ENCODE measurements at places on chromosomes 2 and 18.

DNA sequence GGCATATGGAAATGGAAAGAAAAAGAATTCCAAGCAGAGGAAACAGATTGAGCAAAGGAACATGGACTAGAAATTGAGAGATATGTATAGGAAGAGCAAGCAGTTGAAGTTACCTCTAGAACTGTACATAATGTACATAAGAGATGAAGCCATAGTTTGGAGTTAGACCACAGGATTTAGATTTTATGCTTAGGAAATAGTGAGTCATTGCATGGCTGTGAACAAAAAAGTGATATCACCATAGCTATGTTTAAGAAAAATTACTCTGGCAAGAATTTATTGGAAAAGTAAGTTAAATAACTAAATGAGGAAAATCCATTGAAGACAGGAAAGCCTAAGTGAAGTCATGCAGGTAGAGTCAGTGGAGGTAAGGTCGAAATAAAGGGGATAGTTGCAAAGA lies 99.4 kb upstream of the GALNT5 start:
- DNase-seq, result no peak

- no peak for DNase-seq
Observed at GRCh38 chr2:202014318-202014717, 19.3 kb upstream of the FZD7 start.

DNA sequence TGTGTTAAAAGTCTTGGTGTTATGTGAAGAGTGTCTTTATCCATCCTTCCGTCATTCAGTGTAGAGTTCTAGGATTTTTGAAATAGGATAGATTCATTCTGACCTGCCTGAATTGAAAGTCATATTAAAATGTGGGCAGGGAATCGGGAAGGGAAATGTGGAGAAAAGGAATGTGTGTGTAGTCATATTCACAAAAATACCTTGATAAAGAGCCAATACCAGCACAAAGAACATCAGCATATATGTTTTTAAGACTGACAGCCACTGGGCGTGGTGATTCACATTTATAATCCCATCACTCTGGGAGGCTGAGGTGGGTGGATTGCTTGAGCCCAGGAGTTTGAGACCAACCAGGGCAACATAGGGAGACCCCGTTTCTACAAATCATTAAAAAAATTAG lies 188.1 kb downstream of the CAMKMT start:
- DNase-seq, result no peak

DNA sequence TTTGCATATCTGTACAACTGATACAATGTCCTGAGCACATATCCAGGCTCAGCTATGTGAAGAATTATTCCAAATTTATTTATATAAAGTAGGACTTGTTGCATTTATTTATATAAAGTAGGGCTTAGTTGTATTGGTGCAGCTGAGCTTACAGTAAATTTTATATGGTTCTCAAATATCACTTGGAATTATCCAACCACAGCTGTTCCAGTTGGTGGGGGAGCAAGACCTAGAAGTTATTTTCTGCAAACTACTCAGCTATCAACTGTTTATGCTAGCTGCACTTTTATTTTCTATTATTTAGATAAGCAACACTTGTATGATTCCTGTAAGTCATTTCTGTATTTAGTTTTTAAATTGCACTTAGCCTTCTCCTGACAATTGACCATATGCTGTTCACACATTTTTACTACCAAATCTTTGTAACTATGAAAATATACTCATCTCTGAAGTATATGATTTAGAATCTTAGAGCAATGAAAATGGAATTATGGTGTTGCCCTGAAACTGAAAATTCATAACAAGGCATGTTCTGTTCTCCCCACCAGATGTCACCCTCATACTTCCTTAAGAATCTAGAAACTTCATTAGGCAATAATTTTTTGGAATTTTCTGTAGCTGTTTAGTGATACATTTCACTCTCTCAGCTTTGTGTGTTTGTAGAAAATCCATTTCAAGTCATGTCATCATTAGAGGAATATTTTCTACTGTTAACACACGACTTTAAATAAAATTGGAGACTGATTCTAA lies 157.0 kb upstream of the CBLN2 start:
- no peak for DNase-seq

- peak; percentile 16 for DNase-seq
Observed at GRCh38 chr2:213232649-213233437, 51.4 kb upstream of the SPAG16 start.

GRCh38 chr2:30266051-30266621 lies 34.8 kb downstream of the LBH start:
- peak; percentile 27 for DNase-seq

DNA sequence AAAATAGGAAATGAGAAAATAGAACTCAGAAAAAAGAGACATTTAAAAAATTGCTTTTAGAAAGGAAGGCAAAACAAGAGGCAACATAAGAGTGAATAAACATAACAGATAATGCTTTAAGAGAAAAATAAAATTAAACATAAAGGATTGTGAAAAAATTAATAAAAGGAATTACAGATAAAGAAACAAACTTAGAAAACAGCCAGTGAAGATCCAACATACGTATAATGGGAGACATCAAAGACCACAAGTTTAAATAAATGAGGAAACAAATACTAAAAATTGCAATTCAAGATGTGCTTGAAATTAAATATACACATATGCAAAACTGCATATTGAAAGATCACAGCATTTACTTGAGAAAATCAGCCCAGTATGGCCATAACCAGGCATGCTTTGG lies 448.9 kb downstream of the NBAS start:
- no peak for DNase-seq

DNA sequence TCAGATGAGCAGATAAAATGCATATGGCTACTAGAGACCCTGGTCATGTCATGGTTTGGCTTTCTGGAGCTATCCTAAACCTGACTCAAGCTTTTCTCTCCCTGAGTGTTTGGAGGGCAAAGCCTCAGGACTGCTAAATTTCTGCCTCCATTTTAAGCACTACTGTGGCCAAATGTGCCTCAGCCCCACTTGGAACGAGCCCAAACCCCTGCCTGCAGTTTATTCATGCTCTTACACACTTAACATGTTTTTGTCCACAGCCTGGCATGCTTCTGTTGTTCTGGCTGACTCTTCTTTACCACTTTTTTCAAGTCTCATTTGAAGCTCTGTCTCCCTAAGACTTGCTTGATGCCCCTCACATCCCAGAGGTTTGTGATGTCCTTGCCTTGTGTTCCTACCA lies 24.7 kb downstream of the MGAT5 start:
- DNase-seq, result no peak

GRCh38 chr18:64294967-64295366 lies 146.1 kb upstream of the LINC00305 start:
- no peak for DNase-seq

DNA sequence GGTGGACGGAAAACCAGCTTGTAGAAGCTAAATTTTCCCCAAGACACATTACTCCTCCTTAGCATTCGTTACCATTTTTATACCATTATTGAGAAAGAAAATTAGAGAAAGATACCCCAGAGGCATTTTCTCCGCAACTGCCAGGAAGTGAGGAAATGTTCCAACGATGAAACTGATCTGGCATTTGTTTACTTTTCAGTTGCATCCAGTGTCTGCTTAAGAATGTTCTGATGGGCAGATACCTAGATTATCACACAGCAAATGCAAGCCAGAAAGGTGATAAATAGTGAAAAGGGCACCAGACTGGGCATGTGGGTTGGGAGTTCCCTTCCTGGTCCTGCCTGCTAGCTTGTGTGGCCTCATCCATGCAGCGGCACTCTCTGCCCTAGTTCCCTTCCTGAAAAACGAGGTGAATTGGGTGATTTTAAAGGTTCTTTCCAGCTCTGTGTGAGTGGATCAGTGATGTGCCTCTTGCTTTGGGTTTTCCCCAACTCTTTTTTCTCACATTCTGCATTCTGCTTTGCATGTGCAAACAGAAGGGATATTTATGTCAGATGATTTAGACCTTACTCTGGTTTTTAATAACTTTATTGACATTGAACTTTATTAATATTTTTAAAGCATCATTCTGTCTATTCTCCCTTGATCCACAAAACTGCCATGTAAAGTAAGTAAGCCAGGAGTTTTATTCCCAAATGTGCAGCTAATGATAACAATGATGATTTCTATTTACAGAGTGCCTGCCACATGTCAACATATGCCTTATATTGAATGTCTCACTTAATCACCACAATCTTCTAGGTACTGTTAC lies 139.6 kb downstream of the INSIG2 start:
- no peak for DNase-seq

DNA sequence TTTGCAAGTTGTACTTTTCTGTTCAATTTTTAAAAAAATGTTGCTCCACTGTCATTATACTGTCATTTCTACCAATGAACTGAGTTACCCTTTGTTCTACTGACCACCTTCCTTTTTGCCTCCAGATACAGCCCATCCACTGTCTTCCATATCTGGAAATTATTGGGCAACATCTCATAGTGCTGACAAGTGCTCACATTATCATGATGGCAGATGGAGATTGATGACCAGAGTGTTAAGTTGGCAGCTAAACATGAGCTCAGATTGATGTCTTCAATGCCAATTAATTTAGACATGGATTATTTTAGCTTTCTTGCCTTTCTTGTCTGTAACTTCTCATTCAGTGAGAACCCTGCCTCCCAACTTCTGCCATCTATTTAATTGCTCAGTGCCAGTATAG lies 76.6 kb downstream of the KIAA1328 start:
- DNase-seq, result no peak

- DNase-seq, result no peak
Observed at GRCh38 chr18:33128581-33128980, 311.9 kb downstream of the CCDC178 start.
